ENCODE measurements at places on chromosomes 16 and 17.

DNA sequence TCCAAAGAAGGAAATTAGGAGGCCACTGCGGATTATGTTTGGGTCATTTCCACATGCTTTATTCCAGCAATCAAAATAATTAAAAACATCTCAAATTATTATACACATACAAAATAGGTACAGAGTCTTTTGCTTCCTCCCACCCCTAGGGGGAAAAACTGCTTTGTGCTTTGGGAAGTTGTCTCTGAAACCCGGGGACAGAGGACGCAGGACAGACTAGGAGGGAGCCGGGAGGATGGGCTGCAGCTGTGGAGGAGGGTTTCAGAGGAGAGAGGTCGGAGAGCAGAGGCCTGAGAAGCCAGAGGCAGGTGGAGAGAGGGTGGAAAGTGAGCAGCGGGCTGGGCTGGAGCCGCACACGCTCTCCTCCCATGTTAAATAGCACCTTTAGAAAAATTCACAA, 17.4 kb downstream of the COL1A1 start:
- DNase-seq, result no peak

DNA sequence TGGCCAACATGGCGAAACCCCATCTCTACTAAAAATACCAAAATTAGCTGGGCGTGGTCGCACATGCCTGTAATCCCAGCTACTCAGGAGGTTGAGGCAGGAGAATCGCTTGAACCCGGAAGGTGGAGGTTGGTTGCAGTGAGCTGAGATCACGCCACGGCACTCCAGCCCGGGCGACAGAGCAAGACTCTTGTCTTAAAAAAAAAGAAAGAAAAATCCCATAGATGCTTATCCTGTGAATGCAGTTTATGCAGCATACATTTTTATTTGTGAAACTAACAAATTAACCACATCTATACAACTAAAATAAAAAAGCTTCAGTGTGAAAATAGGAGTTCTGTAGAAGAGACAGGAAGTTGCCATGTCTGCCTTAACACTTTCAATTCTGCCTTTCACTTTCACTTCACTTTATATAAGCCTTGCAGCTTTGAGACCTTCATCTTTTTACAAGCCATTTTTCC, 7.1 kb downstream of the IGSF6 start:
- DNase-seq, result no peak

- DNase-seq, result no peak
Observed at GRCh38 chr17:81533339-81534141, 5.4 kb downstream of the FSCN2 start.

GRCh38 chr16:34078691-34079090, 619.3 kb downstream of the TP53TG3F start:
- no peak for DNase-seq

DNA sequence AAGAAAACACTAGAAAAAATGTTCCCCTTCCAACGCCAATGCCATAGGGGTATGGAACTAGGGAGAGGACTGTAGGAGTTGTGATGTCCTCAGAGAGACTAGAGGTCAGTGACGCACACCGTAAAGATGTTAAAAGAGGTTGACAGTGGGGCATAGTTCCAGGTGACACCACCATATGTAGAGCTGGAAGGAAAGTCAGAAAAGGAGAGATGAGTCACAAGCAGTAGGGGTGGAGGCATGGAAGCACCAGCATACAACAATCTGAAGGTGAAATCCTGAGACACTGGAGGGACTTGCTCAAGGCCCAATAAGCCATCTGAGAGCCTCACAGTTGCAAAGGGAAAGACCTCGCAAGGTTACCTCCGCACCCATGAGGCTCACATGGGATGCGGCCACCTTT, 76.0 kb downstream of the ZNF18 start:
- DNase-seq, result no peak

GRCh38 chr17:9290226-9290613, 268.9 kb downstream of the NTN1 start:
- no peak for DNase-seq

DNA sequence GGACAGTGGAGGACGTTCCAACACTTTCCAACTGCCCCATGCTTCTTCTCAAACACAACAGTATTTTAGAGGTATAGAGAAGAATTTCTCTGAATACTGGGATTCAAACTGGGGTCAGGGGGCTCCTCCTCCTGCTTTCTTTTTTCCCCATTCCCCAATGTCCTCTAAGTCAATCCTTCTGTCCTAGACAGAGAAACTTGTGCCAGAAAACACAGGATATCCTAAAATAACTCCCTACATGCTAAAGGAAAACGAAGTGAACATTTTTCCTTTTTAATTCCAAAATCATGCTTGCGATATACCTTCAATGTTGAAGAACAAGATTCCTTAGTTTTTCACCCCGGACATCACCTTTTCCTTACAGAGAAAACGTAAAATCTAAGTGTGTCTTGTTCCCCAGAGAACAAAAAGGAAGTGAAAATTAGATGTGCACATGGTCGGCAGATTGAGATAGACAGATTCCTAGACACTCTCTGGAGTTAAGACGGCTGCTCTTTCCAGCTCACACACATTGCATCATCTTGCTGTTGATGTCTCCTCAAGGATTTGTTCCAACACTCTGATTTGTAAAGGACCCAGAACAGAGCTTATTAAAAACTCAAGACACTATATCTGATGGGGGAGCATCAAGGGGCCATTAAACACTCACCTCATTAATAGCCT, 228.2 kb downstream of the GRIN2A start:
- DNase-seq, result no peak

GRCh38 chr17:39186481-39187002, 10.9 kb downstream of the CACNB1 start:
- DNase-seq, result no peak

GRCh38 chr17:65407017-65407416, 154.4 kb downstream of the AXIN2 start:
- no peak for DNase-seq

DNA sequence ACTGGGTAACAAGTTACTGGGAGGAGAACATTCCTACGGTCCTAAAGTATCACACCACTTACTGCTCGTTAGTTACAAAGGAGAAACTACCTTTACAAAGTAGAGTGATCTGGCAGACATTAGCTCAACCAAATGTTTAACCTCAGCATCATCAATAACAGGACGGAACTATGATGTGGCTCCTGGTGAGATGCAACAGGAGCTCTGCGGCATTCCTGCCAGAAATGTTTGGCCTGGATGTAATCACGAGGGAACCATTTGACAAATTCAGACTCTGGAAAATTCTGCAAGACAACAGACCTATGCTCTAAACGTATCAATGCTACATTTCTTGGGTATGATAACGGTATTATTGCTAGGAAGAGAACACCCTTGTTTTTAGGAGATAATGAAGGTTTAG, 80.4 kb downstream of the MRM3 start:
- no peak for DNase-seq

GRCh38 chr17:12201294-12201880, 180.7 kb downstream of the MAP2K4 start:
- DNase-seq, result no peak

GRCh38 chr16:66523861-66524354, 26.0 kb downstream of the TK2 start:
- no peak for DNase-seq

- DNase-seq, result no peak
Observed at GRCh38 chr17:81891303-81891552, 158 bp downstream of the ALYREF start.

DNA sequence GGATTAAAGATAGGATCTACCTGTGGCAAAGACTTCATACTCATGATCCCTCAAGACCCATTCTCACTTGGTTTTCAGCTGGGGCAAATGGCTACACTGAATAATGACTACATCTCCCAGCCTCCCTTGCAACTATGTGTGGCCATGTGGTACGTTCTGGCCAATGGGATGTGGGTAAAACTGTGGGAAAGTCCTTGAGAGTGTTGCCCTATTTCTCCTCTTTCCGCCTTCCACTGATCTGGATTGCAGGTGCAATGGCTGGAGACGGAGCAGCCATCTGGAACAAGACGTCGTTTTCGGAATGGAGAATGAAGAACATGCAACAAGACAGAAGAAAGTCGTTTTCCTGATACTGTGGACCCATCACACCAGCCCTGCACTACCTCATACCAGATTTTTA, 48.5 kb downstream of the HAPSTR1 start:
- no peak for DNase-seq

- DNase-seq, result no peak
Observed at GRCh38 chr16:85833219-85833920, 33.9 kb downstream of the COX4I1 start.

- DNase-seq, result no peak
Observed at GRCh38 chr17:5785338-5785737, 201.0 kb upstream of the NLRP1 start.

DNA sequence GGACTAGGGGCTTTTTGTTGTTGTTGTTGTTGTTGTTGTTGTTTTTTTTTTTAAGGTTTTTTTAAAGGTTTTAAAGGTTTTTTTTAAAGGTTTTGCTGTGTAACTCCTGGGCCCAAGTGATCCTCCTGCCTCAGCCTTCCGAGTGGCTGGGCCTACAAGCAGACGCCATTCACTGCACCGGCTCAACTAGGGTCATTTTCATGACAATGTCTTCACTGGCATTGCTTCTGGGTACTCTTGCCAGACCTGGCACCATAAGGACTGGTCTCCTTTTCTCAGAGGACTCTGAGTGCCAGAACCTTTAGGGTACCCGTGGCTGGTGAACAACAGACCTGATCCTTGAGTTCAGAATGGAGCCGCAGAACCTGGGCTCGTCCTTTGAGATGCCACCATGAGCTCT, 20.4 kb downstream of the POLR3E start:
- DNase-seq, result no peak

Measured in activated CD4-positive, CD25-positive, alpha-beta regulatory T cell (primary cell).